ENCODE measurements at places on chromosomes 3 and 15.
A peak's percentile ranks its signal among the peaks of the same experiment; 100 is the strongest.

GRCh38 chr3:195446359-195446758 is 3.5 kb upstream of the ACAP2 start:
- DNase-seq, result no peak

- peak; percentile 81 for DNase-seq
Observed at GRCh38 chr3:124837730-124838186, 49.4 kb downstream of the ITGB5 start.

DNA sequence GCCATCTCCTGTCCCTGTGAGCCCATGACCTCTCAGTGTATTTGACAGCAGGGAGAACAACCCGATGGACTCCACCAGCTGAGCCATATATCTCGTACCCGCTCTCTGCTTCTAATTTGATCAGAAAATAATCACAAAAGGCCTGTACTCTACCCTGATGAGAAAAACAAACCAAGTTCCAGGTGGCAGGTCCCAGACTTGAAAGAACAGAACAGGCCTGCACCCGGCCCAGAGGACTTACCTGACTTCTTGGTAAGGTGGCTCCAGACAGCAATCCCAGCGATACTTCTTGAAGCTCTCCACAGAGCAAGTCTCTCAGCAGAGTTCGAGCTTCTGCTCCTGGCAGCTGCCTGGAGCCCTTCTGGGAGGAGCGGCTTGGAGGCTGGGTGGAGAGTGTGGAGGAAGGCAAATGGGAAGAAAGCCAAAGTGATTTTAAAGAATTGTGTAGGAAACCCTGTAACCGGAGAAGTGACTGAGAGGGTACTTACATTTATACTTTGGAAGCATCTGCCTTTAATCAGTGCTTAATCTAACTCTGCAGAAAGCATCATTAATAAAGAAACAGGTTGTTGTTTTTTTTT is 91.6 kb downstream of the SCN11A start:
- no peak for DNase-seq

GRCh38 chr3:194080436-194080835 is 55.5 kb upstream of the HES1 start:
- DNase-seq, result peak; percentile 36

DNA sequence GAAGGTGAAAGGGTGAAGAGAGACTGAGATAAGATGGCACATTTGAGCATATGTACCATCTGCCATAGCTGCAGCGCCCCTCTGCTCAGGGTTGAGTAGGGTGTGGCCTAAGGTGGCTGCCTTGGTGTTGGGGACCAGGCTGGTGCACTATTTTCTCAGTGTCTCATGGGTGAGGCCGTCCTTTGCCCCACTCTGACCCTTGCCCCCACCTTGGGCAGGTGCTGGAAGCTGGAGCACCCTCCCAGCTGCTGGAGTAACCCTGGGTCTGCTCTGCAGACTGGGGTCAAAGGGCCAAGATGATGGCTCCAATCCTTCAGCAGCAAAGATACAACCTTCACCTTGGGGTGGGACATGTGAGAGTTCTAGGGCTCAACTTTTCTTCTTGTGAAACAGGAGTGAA is 69.2 kb downstream of the DAPK2 start:
- DNase-seq, result no peak

GRCh38 chr15:101066501-101067408 is 147.6 kb downstream of the LRRK1 start:
- no peak for DNase-seq
